Eye (tissue), 1 donor: ENCODE measurements at places on chromosomes 4 and X.

DNA sequence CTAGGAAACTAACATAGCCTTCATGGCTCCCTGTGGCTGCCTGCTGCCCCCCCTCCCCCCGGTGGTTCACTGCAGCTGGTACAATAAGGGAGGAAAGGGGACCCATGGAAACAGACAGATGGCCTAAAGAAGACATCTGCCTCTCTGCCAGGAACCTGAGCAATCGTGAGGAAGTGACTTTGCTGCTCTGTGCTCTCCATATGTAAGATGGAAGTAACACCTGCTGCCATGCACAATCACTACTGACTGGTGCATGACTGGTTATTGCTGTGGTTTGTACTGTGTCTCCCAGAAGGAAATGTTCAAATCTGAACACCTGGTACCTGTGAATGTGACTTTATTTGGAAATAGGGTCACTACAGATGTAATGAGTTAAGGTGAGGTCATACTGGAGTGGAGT is 43.6 kb downstream of the CD99L2 start:
- DNase-seq = peak; percentile 23

- no peak for DNase-seq
Measured at GRCh38 chr4:177232473-177232872, 77.2 kb upstream of the NEIL3 start.

- no peak for DNase-seq
Measured at GRCh38 chr4:152273343-152273742, 262.5 kb downstream of the FBXW7 start.

- peak; percentile 89 for DNase-seq
Measured at GRCh38 chr4:153257151-153257620, 52.9 kb downstream of the TRIM2 start.
